ENCODE measurements at places on chromosomes 2 and 18.

DNA sequence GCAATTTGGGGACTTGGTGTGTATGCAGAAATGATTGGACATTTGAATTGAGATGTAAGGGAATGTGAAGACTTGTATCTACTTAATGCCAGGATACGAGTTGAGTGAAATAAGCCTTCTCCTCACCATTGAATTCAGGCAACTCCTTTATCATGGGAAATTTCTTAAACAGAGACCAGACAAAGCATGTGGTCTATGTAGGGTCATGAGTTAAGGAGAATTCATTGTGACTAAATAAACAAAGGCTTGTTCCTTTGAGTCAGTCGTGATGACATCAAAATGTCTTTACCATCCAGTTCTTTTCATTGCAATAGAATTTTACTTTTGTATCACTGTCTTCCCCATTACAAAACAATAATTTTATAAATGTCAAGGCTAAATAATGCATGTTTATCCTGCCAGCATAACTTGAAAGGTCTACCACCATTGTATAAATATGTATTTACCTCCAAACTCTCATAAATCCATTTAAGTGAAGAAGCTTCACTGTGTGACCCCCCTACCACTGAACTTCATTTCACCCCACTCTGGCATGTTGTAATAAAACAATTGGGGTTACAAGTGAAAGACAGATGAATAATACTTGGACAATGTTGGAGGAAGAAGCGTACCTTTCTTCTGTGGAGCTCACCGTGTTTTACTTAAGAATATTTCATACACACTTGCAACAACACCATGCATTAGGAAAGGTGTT is 149.4 kb downstream of the EPHA4 start:
- no peak for DNase-seq

- no peak for DNase-seq
Observed at GRCh38 chr2:99338029-99338585, 918 bp downstream of the EIF5B start.

- no peak for DNase-seq
Observed at GRCh38 chr2:182047544-182047943, 61.9 kb downstream of the PPP1R1C start.

DNA sequence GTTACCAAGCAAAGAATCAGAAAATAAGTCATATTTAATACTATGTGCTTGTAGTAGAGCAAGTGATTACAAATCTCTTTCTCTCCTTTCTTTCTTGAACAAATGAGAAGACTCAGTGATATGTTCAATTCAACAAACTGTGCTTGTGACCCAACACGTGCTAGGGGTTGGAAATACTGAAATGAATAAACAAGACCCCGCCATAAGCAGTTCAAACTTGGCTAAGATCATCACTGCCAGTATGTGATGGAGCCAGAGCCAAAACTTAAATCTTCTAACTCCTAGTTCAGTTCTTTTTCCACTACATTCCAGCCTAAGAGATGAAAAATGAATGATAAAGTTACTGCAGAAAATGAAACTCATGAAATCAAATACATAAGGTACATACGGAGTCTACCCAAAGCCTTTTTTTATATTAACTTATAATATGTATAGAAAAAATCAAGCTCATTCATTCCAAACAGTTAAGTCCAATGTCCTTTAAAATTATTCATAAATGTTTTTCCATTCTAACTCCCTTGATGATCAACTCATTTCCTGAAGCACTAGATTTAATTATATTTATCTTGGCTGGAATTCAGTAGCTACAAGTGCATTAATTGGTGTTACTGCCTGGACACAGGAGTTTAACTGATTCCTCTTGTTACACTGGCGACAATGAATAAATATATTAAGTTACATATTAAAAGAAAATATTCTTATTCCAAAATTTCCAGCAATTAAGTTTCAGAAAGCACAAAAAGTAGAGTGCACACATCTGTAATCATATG is 36.0 kb downstream of the GALNT3 start:
- no peak for DNase-seq

GRCh38 chr2:9765611-9766531 is 77.4 kb upstream of the TAF1B start:
- no peak for DNase-seq

GRCh38 chr2:206084439-206084869 is 1.5 kb downstream of the INO80D start:
- peak; percentile 15 for DNase-seq

DNA sequence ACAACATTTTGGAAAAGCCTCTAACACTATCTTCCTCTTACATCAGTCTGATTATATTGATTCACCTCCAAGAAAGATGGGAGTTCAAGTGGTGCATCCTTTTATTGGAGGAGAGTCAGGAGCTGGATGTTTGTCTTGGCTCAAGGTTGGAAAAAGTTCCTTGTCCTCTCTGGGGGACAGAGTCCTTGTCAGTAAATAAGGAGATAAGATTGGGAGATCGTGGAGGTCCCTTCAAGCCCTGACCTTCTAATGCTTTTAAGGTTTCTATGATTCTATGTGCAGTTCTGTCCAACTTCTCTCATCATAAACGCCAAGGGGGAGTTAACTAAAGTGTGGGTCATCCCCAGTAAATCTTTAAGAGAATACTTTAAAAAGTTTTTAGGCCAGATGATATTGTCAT is 60.9 kb upstream of the CCBE1 start:
- no peak for DNase-seq

GRCh38 chr2:164593541-164593940 is 27.7 kb downstream of the GRB14 start:
- no peak for DNase-seq

GRCh38 chr2:47512581-47513083 is 109.7 kb downstream of the MSH2 start:
- no peak for DNase-seq

DNA sequence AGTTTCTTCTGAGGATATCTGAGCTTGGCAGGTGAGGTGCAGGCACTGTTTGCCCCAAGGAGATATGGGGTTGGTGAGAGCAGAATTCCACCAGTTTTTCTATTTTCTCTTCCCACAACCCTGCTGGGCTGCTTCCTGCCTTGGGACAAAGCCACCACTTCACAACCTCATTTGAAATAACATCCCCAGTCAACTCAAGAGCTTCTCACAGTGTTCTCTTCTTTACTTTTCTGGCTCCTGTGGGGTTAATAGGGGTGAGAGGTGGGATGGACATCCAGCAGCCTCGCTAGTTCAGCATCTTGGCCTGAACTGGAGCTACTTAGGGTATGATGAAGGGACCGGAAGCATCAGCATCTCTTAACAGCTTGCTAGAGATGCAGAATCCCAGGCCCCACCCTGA is 106.3 kb downstream of the SLC4A3 start:
- DNase-seq, result no peak

GRCh38 chr2:156541229-156541628 is 105.0 kb downstream of the GPD2 start:
- no peak for DNase-seq

- DNase-seq, result no peak
Observed at GRCh38 chr2:240411261-240412160, 24.0 kb upstream of the GPC1 start.

DNA sequence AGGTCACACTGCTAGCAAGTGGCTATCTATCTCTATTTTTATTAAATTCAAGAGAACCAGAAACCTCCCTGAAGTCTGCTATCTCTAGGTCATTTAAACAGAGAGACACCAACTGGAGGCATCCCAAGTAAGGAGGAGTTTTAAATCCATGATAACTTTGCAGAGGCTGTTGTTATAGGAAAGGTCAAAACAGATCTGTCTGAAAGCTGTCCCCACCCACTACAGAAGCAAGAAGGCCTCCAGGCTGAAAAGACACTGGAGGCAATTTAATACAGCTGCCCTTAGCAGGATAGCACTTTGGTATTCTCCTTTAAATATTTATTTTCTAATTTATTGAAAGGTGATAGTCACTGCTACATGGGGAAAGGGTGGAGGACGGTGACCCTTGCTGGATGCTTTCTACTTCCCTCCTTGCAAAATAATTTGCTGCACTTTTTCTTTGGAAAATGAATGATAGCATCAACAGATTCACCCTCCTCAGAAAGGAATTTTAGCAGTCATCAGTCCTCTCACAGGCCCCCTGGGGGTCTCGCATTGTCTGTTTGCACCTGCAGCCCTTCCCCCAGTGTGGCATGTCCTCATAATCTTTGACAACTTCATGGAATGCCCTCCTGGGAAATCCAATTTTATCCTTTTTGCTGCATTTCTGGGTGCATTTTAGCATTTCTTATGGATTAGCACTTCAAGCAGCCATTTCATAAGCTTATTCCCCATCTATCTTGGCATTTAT is 429.5 kb upstream of the TNP1 start:
- no peak for DNase-seq

DNA sequence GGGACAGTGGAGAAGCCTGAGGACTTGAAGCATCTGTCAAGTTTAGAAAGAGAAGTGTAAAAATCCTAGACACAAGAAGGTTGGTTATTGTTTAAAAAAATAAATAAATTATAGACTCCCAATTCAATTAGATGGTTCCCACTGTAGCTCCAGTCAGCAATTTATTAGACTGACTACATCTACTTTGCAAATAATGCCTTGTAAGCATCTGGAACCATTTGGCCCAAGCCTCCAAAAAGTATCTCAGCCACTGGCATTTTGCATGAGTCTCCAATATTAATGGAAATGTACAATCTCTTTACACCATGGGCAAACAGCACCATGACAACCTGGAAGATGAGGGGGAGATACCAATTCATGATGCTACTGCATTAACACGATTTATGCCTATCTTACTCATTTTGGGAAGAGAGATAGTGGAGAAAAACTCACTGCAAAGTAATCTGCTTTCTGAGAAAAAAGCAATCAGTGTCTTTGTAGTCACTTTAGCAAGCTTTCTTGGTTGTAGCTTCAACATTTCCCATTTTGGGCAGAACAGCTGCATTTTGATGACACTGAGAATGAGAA is 2.8 kb downstream of the NYAP2 start:
- no peak for DNase-seq

DNA sequence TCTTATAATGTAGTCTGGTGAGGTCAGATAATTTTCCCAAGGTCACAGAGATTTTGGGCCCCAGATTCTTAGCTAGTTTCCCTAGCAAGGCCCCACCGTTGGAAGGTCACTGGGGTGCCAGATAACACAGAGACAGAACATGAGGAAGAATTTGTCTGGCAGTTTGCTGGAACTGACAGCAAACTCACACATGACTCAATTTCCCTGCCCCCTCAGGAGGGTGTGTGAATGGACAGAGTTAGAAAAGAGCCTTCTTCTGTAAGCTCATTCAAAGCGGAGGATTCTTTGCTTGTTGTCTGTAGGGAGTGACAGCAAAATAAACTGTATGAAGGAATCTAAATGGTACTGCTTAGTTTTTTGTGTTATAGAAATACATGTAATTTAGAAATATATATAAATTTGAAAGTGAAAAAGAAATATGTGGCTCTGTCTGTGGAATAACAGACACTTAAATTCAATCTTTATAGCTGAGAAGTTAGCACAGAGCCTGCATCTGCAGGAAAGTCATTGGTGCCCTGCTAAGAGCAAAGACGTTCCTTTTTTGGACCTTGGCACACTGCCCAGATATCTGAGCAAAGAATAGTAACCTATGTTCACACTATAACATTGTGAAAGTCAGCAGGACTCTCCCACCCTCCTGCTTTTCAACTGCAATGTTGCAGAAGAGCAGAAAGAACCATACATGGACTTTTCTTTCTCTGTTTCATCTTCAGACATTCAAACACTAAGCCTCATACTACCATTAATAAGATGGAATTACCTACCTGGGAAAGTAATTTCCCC is 2.1 kb downstream of the MDH1 start:
- DNase-seq, result no peak

DNA sequence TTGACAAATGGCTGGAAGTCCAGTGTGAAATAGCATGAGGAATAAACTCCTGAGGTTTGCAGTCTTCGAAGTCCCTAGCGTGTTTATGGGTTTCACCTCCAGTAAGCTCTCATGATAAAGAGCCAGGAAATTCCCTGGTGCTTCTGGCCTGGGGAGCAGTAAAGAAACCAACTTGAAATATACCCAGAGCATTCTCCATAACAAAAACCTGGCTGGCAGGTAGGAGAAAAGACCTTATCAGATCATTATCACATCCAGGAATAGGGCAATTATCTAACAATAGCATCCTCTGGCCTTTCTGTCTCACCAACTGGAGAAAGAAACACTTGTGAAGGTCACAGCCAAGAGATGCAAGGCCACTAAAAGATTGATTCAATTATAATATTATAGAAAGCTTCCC is 513.6 kb upstream of the LRRTM4 start:
- DNase-seq, result no peak

- peak; percentile 25 for DNase-seq
Observed at GRCh38 chr2:3198119-3198518, 179.5 kb downstream of the EIPR1 start.

DNA sequence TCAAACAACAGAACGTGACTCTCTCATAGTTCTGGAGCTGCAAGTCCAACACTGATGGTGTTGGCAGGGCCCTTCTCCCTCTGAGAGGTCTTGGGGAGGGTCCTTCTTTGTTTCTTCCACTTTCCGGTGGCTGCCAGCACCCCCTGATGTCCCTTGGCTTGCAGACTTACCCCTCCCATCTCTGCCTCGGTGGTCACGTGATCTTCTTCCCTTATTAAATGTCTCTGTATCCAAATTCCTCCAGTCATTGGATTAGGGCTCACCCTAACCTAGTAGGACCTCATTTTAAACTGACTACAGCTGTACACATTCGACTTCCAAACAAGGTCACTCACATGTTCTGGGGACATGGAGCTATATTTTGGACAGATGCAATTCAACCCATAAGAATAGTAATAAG is 780.6 kb upstream of the SALL3 start:
- no peak for DNase-seq

- DNase-seq, result no peak
Observed at GRCh38 chr2:68258851-68259250, 6.5 kb upstream of the PPP3R1 start.

- no peak for DNase-seq
Observed at GRCh38 chr2:174473796-174474195, 13.0 kb downstream of the GPR155 start.

DNA sequence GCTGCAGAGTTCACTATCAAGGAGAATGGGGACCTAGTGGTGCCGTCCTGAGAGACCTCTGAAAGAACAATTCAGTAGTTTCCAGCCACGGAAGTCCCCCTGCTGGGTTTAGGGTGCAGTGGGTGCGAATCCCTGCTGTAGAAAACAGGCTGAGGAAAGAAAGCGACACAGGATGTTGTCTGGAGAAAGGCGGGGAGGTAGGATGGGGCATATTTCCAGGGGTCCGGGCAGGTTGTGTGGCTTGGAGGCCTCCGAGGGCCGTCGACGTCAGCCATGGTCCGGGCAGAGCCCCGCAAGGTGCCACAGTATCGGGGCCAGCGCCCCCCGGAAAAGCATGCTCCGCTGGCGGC is 807 bp upstream of the CREB1 start:
- DNase-seq, result peak; percentile 95

GRCh38 chr18:31658670-31659575 is 25.5 kb downstream of the B4GALT6 start:
- DNase-seq, result no peak

DNA sequence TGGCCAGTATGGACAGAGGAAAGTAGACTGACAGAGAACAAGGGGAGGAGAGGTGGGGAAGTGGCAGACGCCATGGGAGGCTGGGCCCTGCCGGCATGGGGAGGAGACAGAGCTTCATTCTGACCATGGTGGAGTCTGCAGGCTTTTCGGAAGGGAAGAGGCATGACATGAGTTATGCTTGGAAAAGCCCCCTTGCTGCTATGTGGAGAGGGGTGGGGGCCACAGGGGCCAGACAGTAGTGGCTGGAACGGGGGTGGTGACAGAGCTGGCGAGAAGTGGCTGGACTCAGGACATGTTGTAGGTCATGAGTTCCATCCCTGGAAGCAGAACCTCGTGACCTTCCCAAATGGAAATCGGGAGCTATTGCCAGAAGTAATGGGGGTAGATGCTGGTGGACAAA is 66.7 kb upstream of the DAPL1 start:
- DNase-seq, result no peak

GRCh38 chr2:221077251-221077650 is 494.9 kb downstream of the EPHA4 start:
- no peak for DNase-seq

Measured in CD8-positive, alpha-beta T cell (primary cell).